ENCODE measurements at places on chromosomes 6 and 20. TPM values are rescaled to one million over a fixed set of nuclear protein-coding genes. Genes with fewer than 3 reads are reported as not detected.

The ECT2L gene
- not detected for total RNA-seq

The SLC4A11 gene
- total RNA-seq: not detected

The LY6G6F gene
- not detected for total RNA-seq

The PRSS16 gene
- not detected for total RNA-seq

The GJA10 gene
- total RNA-seq: not detected

DNA sequence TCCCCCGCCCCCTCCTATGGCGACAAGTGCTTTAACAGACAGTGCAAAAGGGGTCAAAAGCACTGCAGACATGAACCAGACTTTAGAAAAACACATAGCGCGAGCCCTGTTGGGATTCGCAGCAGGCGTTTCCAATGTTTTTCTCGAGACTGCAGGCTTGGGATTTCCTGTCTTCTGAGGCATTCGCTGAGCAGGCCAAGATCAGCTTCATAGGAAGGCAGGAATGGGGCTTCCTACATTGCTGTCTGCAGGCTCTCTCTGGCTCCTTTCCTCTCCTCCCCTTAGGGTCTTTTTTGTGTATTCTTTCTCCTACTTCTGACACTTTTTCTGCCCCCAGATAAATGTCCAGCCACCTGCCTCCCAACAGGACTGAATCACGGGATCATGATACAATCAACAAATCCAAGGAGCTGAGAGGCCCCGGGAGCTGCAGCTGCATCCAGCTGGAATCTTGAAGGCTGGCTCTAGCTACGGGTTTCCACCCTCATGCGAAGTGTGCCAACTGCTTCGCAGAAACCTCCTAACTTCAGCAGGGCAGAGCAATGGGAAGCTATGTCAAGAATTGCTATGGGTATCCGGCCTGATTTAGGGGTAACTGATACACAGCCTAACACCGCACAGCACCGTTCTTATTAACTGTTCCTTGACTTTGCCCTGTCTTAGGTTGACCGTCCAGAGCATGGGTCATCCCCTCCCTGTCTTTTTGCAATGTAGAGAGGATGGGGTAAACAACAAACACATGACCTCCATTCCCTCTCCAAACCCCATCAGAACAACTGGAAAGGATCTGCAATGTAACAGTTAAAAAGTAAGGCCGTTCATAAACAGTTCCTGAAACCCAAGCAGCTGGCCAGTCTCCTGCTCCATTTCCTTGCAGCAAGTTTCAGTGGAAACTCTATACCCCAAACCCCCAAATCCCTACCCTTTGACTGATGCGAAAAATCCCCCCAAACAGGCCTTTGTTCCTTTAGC is 31.5 kb downstream of the SNX5 start:
- H3K4me3 ChIP-seq: peak overlapping the region; percentile 12
- no peaks in the 10 kb centered on the region for H3K27me3 ChIP-seq
- H3K36me3 ChIP-seq: no peaks in the 10 kb centered on the region
- peak; percentile 93 for DNase-seq

DNA sequence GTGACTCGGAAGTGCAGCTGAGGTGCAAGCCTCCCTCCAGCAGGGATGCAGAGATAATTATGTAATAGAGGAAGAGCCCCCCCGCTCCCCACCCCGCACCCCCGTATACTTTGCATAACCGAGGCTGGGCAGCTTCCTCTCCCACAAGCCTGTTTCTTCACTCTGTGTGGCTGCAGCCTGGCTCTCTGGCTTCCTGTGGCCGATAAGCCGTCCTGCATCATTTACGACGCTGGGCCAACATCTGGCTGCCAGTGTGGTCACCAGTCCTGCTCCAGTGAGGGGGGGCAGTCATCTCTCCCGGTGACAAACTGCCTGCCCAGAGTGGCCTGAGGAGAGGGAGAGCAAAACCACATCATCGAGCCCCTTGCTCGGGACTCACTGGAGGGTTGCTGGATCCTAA is 59.2 kb downstream of the RBM38 start:
- H3K4me3 ChIP-seq: no peak overlapping the region
- H3K27ac ChIP-seq: peak overlapping the region; percentile 71
- peak; percentile 83 for DNase-seq
- peaks cover 45% of the 10 kb centered on the region for H3K4me1 ChIP-seq
- H3K36me3 ChIP-seq: no peaks in the 10 kb centered on the region

DNA sequence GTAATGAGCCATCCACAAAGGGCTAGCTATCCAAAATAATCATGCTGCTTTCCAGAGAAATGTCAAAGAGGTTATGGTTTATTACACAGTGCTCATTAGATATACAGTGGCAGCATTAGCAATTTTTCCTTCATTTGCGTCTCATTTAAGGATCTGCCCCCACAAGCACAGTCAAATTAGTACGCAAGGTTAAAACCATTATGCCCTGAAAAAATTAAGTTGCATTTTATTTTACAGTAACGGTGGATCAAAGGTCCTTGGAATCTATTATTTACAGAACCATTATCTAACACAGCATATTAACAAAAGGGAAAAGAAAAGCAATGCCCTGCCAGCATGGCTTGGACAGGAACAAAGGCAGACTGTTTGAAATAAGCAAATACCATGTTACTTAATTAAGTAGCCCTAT is 144.8 kb downstream of the PDSS2 start:
- no peaks in the 10 kb centered on the region for H3K36me3 ChIP-seq
- no peak overlapping the region for H3K4me3 ChIP-seq
- no peaks in the 10 kb centered on the region for H3K27me3 ChIP-seq
- no peak overlapping the region for H3K27ac ChIP-seq
- H3K4me1 ChIP-seq: no peaks in the 10 kb centered on the region

DNA sequence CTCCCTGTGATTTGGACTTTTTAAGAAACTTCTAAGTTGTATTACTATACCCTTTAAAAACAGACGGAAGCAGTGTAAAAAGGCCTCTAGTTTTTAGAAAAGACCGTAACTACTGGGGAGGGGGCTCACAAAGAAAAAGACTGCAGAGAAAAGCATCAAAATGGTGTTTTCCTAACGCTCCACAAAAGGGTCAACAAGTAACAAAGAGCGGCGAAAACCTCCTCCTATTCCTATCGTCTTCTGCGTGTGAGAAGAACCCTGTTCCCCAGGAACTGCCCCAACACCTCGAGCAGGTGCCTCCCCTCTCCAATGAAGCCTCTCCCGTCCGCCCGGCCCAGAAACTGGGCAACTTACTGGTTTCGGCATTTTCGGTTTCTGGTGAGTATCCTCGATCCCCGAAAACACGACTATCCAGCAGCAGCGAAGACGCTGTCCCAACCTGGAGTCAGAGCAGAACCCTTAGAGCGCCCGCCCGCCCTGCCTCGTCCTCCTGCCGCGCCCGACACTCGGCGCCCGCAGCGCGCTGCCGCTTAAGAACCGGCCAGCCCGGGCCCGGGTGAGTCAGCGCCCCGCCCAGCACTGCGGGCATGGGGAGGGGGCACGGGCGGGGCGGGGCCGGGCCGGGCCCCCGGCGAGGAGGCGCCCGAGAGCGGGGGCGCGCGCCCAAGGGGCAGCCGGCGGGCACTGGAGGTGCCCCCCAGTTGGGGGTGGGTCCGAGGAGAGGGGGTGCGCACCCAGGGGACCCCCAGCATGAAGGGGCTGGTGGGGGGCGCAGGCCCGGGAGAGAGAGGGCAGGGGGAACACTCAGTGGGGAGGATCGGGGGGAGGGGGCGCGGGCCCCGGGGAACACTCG is 1.2 kb downstream of the EZR start:
- no peaks in the 10 kb centered on the region for H3K36me3 ChIP-seq
- peaks cover 33% of the 10 kb centered on the region for H3K4me1 ChIP-seq

DNA sequence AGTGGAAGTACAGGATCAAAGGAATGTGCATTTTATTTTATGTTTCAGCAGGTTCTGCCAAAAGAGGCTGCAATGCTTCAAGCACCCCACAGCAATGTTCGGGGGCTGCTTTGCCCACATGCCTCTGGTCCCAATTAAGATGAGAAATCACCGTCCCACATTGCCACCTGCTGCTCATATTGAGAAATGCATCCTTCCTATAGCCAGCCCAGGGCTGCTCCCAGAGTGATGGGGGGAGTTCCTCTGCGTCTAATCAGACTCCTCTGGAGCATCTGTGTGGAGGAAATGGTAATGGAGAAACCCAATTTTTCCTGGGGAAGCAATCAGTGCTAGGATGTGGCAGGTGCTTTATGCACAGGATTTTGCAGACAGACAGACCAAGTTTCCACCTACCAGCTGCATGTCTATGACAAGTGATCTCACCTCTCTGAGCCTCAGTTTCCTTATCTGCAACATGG is 33.7 kb downstream of the PTGIS start:
- H3K27ac ChIP-seq: no peak overlapping the region
- no peaks in the 10 kb centered on the region for H3K27me3 ChIP-seq
- H3K4me1 ChIP-seq: no peaks in the 10 kb centered on the region

DNA sequence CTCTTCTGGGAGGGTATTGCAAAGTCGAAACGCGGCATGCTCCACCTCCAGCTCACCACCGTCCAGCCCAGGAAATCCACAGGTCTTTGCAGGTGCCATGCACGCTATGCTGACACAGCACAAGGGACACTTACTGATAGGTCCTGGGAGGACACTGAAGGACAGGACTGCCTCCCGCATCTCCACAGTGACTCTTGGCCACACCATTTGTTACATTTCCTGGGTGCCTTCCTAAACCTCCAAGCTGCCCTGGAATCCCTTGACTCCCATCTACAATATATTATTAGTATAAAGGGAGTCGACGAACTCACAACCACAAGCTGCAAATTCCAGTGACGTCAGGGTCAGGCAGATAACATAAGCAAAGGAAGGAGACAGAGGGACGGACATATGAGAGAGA is 106.9 kb downstream of the JPH2 start:
- H3K4me1 ChIP-seq: peaks cover 8% of the 10 kb centered on the region
- H3K36me3 ChIP-seq: no peaks in the 10 kb centered on the region
- no peak for DNase-seq
- H3K4me3 ChIP-seq: no peak overlapping the region
- no peak overlapping the region for H3K27ac ChIP-seq
- no peaks in the 10 kb centered on the region for H3K27me3 ChIP-seq

- no peaks in the 10 kb centered on the region for H3K36me3 ChIP-seq
- no peaks in the 10 kb centered on the region for H3K4me1 ChIP-seq
- peak overlapping the region; percentile 49 for H3K27ac ChIP-seq
- H3K27me3 ChIP-seq: no peaks in the 10 kb centered on the region
These were observed 20.4 kb upstream of the EXOC2 start for GRCh38 chr6:713351-713750.

- peak overlapping the region; percentile 54 for H3K4me3 ChIP-seq
- H3K27ac ChIP-seq: no peak overlapping the region
- no peaks in the 10 kb centered on the region for H3K4me1 ChIP-seq
- peaks cover 8% of the 10 kb centered on the region for H3K27me3 ChIP-seq
- H3K36me3 ChIP-seq: no peaks in the 10 kb centered on the region
These were observed 88.1 kb upstream of the TGM3 start for GRCh38 chr20:2207770-2208097.

Data from sigmoid colon (tissue), 7 donors.